ENCODE measurements at places on chromosomes 3 and 15. TPM values are rescaled to one million over a fixed set of nuclear protein-coding genes. Genes with fewer than 3 reads are reported as not detected.

The CSPG4 gene
- 16.8 TPM for total RNA-seq

The ACVR2B gene
- 4.8 TPM for total RNA-seq

The GRAMD2A gene
- total RNA-seq, result not detected

The NSUN3 gene
- 6.6 TPM for total RNA-seq

The TRIM42 gene
- not detected for total RNA-seq

The CLDN1 gene
- 4.5 TPM for total RNA-seq

The CASR gene
- total RNA-seq, result not detected

The LHFPL4 gene
- not detected for total RNA-seq

Measured in left cardiac atrium (tissue), 4 donors.